LNCaP clone FGC (cell line): ENCODE measurements at places on chromosomes 7 and 10.

DNA sequence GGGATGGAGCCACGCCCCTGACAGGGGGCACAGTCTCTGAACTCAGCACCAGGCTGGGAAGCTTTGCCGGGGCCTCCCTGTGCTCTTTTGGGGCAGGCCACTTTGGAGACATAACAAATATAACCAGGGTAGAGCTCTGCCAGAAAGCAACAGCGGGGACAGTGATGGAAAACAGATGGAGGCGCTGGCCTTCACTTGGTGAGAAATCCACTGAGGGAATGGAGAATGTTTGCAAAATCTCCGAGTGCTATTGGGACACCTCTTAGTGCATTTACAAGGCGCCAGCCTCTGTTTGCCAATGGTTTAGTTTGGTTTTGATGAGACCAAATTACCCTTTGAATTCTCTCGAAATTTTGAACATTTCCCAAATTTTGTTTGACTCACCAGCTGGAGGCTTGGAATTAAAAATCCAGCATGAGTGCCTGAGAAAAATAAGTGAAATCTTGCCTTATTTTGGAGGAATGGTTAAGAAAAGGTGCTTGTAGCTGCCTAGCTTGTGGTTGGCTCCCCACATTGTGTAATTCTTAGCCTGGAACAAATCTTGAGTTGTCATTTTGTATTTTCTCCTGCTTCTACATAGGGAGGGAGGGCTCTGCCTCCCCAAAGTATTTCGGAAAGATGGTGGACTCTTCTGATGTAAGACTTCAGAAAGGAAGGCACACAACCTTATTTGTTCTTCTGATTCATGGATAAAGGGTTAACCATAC lies 980.5 kb downstream of the LRMDA start:
- no peak for DNase-seq

GRCh38 chr7:38574086-38574485 lies 57.1 kb downstream of the AMPH start:
- DNase-seq = no peak

DNA sequence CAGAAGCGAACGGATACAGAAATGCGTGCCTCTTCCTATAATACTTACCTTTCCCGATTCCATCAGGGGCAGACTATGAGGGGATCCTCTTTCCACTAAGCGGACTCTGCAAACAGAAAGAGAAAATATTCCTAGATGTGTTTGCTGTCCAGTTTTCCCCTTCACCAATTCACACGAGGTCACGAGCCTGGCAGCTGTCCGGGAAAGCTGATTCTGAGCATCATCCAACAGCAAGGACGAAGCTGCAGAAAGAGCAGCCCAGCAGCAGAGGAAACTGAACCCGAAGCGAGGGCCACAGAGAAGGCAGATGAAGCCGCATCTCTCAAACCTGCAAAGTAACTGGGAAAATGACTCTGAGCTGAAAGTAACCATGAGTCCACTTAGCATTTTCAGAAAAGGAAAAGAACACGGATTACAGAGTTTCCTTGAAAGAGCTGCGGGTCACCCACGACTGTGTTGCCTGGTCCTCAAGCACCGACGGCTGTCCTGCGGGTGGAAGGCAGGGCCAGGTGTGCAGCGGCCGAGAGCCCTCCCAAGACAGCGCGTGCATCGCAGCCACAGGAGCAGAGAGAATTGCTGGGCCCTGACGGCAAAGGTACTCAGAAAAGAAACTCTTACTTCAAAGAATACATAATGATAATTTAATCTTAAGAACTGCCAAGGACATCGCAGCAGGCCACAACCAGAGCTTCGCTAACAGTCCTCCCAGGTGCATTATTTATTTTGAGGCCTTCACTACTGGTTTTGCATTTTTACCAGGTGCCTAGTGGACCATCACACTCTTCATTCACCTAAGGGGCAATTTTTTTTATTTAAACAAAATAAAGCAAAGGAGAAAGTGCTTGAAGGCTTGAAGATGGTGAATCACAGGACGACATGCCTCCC lies 153.3 kb downstream of the ZMYND11 start:
- DNase-seq = no peak

DNA sequence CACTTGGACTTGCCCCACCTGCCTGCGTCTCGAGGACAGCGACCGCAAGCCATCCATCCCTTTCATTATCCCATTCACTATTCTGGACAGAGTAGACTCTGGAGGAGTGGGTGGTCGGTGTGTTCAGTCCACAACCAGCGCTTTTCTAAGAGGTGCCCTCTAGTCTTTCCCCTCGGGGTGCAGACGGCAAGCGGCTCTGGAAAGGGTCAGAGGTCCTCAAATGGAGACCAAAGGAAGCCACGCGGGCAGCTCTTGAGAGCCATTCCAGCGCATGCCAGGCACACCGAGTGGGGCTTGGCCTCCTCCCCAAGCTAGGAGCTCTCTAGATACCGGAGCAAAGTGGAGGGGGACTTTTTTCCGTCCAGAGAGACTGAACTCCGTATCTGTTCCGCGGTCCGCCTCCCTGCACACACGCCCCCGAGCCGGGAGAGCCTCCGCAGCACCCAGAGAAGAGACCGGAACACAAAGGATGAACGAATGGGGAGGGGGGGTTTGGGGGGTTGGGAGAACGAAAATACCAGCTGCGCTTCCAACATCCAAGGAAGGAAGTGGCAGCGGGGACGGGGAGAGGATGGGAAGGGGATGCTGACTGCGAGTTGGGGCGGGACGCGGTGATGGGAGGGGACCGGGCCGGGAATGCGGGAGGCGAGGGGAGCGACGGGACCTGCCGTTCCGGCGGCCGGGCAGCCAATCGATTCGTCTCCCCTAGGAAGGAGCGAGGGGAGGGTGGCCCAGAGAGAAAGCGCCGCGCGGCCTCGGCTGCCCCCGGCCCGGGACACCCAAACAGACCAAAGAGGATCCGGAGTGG lies 515 bp downstream of the GSDME start:
- DNase-seq = no peak

DNA sequence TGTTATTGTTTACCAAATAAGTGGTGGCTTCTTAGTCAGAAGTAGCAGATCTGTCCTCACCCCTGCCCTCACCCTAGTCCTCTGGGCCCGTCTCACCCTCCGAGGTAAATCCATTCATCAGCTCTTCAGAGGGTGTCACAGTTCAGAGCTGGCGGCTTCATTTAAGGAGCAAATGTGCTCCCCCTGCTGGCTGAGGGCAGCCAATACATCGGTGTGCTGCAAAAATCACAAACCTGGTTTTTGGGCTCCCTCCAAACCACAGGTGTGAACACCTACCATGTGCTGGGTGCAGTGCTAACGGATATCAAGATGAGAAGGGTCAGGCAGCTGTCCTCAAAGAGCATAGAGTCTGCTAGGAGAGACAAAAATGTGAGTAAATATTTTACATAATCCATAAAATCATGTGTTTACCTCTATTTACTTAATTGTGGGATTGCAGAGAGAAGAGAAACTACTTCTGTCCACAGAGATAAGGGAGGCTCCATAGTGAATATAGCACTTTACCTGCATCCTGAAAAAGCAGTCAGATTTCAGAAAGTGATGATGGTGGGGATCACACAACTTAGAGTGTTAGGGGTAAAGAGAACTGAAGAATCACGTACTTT lies 15.5 kb upstream of the CRTAC1 start:
- DNase-seq = peak; percentile 38

GRCh38 chr7:34041707-34042106 lies 136.4 kb downstream of the BMPER start:
- no peak for DNase-seq

- peak; percentile 77 for DNase-seq
These were observed 658.2 kb downstream of the PARD3 start for GRCh38 chr10:34156781-34157425.

- DNase-seq = no peak
These were observed 62.5 kb downstream of the ABCB4 start for GRCh38 chr7:87413029-87413428.

DNA sequence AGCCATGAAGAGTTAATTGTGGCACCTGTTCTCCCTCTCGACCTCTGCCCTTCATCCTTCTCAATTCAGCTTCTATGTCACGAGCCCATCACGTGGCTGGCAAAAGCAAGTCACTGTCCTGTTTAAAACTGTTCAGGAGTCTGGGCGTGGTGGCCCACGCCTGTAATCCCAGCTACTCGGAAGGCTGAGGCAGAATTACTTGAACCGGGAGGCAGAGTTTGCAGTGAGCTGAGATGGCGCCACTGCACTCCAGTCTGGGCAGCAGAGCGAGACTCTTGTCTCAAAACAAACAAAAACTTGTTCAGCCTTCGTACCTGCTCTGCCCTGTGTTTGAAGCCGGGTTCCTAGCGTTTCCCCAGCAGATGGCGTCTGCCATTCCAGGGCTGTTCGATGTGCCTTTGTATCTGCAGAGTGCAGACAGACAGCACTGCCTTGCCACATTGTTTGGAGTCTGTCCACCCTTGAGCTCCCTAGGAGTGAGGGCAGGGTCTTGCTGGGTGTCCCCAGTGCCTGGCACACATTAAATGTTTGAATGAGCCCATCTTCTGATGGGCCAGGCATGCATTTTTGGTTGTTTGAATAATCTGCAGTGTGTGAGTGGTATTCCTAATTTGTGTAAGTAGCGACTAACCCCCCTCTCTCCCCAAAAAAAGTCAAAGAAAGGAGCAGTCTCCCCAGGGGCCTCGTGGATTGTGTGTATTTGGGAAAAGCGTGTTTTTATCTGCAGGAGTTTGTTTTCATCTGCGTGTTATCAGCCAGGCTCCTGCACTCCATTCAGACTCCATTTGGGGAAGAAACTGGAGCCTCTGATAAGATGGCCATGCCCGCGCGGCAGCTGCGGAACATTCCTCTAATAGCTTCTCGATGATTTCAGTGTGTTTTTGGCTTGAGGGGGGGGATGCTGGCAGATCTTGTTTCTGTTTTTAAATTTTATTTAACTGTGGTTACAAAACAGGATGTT lies 61.2 kb downstream of the DNAJB6 start:
- DNase-seq = peak; percentile 23

GRCh38 chr7:139687211-139687954 lies 90.4 kb downstream of the HIPK2 start:
- no peak for DNase-seq

DNA sequence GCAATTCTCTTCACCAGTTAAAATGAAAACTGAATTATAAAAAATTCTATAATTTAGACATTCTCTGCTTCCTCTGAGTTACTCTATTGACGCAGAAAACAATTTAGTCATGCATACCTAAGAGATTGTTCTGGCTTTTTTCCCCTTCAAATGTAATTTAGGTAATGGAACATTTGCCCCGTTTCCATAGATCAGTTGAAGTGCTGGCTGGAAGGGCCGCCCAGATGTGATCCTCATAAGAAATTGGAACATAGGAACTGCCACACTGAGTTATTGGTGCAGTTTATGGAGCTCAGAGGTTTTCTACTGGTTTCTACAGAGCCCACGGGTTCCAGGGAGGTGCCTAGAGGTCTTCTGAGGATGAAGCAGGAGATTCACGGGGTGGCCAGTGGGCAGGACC lies 581.7 kb downstream of the SDK1 start:
- DNase-seq = no peak
